ENCODE measurements at places on chromosomes 4 and X. TPM values are rescaled to one million over a fixed set of nuclear protein-coding genes. Genes with fewer than 3 reads are reported as not detected.

GRCh38 chrX:7215842-7216241 is 67.9 kb upstream of the PUDP start:
- no peak for DNase-seq

DNA sequence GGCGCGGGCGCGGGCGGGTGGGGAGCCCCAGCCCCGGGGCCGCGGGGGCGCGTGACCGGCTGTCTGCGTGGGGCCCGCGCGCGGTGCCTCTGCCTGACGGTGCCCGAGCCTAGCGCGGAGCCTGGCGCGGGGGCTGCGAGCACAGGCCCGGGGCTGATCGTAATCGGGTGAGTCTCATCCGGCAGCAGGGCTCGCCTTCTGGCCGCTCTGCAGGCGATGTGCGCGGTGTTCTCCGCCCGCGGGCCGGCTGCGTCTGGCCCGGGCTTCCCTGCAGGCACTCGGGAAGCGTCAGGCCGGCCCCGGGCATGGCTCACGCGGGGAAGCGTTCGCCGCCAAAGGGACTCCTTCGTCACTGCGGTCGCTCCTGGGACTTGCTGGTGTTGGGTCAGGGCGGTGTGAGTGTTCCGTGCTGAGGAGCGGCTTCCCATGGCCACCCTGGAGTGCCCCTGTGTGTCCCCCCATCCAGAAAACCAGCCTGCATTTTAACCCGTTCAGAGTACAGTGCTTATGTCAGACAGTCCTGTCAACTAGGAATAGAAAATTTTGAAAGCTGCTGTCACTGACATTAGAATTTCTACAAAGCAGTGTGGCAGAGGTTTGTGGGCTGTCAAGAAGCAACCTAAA is 40.6 kb downstream of the FAM149A start:
- DNase-seq, result no peak

GRCh38 chr4:7623468-7623867 is 188.7 kb upstream of the PSAPL1 start:
- no peak for DNase-seq

GRCh38 chr4:92305148-92305877 is 1.5 kb downstream of the GRID2 start:
- DNase-seq, result no peak

- DNase-seq, result no peak
Observed at GRCh38 chrX:42093756-42094155, 170.4 kb upstream of the CASK start.

CXCL3 gene
- total RNA-seq, result 4.9 TPM

- DNase-seq, result peak; percentile 9
Observed at GRCh38 chr4:144507311-144508101, 138.4 kb upstream of the HHIP start.

DNA sequence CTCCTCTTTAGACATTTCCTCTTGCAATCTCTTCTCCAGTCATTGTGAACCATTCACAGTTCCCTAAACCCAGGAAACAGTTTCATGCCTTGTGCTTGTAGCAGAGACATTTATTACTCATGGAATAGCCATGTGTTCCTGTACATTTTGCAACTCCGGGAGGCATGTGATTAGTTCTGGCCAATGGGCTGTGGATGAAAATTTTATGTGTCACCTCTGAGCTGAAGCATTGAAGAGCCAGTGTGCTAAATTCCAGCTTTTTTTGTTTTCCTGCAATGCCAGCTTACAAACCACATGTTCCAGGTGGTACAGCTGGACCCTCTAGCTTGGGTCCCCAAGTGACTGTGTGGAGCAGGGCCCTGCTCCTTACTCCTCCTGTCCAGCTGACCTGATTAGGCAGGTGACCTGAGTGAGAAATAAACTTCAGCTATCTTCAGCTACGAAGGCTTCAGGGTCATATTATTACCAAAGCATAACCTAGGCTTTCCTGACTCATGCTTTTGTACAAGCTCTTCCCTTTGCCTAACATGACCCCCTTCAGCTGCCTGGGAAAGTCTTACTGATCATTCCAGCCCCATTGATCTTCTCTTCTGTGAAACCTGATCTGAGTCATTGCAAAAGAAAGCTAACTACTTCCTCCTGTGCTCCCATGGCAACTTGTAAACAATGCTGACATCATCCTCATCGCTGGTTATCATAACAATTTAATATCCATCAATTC is 200.4 kb downstream of the PTTG2 start:
- DNase-seq, result peak; percentile 96

DNA sequence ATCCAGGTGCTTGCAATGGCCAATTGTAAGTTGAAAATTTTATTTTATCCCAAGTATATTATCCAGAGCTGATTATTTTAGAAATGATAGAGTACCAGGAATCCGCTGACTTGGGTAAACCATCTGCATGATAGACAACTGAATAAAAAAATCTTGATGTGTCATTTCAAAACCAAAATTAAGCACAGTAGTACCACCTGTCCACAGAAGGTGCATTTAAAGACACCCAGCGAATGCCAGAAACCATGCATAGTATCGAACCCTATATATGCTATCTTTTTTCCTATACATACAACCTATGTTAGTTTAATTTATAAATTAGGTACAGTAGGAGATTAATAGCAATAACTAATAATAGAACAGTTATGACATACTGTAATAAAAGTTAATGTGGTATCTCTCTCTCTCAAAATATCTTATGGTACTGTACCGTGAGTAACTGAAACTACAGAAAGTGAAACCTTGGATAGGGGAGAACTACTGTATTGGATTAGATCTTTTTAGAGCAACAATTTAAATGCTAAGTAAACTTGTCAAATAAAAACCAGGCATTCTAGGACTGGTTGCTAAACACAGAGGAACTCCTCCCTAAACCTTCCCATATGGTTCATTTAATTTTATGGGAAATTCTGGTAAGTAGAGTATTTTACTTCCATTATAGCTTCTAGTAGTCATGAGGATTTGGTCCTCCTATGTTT is 6.2 kb downstream of the NEIL3 start:
- no peak for DNase-seq

HSFX2 gene
- not detected for total RNA-seq
